ENCODE measurements at places on chromosomes 12 and 14.

DNA sequence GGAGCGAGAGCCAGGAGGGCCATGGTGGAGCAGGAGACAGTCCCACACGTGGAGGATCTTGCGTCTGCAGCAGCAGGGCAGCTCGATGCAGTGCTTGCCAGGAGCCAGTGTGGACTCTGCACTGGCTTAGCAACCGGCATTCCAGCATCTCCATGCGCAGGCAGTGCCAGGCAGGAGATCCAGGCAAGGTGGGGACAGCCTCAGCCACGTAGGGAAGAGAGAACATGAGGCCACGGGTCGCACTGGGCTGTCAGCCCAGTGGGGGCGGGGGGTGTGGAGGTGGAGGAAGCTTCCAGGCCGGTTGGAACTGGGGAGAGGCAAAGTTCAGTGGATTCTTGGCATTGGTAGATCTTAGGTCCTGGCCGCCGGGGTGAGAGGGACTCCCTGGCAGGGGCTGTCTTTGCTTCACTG, 121.0 kb upstream of the EVL start:
- DNase-seq, result no peak

GRCh38 chr14:72783741-72784140, 110.2 kb downstream of the DPF3 start:
- DNase-seq, result no peak

- no peak for DNase-seq
These were observed 36.5 kb downstream of the LTBP2 start for GRCh38 chr14:74575507-74575906.

- no peak for DNase-seq
These were observed 36.8 kb upstream of the SPTSSA start for GRCh38 chr14:34498684-34499412.
